ENCODE measurements at places on chromosomes 6 and 20. TPM values are rescaled to one million over a fixed set of nuclear protein-coding genes. Genes with fewer than 3 reads are reported as not detected.

Gene KIF25
- total RNA-seq: not detected

Gene OPRL1
- 0.31 TPM for total RNA-seq

Gene NKAIN2
- 0.16 TPM for total RNA-seq

GRCh38 chr6:96066376-96066775 lies 50.6 kb downstream of the FUT9 start:
- no peak for DNase-seq

DNA sequence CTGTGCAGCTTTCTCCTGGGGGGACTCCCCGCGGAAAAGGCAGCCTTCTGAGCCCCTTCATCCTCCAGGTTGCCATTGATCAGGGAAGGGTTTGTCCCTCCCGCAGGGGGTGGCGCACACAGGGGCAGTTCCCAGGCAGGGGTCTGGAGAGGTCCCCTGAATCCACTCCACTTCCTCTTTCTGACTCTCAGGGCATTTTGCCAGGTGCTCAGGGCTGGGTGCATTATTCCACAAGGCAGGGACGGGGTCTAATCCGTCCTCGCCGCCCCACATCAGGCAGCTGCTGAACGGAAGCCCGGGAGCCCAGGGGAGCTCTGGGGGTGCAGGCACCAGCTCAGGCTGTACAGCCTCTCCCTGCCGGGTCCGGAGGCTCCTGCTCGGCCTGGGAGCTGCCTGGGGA lies 180.9 kb downstream of the TTLL2 start:
- no peak for DNase-seq
